ENCODE measurements at places on chromosomes 16 and 17. TPM values are rescaled to one million over a fixed set of nuclear protein-coding genes. Genes with fewer than 3 reads are reported as not detected.
A peak's percentile ranks its signal among the peaks of the same experiment; 100 is the strongest.

GRCh38 chr17:70319516-70319915 lies 150.2 kb downstream of the KCNJ2 start:
- DNase-seq, result no peak
- H3K27me3 ChIP-seq, result no peaks in the 10 kb centered on the region
- no peaks in the 10 kb centered on the region for H3K4me1 ChIP-seq
- H3K4me3 ChIP-seq, result no peak overlapping the region
- H3K36me3 ChIP-seq, result no peaks in the 10 kb centered on the region

- DNase-seq, result no peak
- no peaks in the 10 kb centered on the region for H3K36me3 ChIP-seq
- no peak overlapping the region for H3K4me3 ChIP-seq
- H3K27ac ChIP-seq, result no peak overlapping the region
- no peaks in the 10 kb centered on the region for H3K27me3 ChIP-seq
Observed at GRCh38 chr17:1930337-1930645, 94.8 kb downstream of the RTN4RL1 start.

DNA sequence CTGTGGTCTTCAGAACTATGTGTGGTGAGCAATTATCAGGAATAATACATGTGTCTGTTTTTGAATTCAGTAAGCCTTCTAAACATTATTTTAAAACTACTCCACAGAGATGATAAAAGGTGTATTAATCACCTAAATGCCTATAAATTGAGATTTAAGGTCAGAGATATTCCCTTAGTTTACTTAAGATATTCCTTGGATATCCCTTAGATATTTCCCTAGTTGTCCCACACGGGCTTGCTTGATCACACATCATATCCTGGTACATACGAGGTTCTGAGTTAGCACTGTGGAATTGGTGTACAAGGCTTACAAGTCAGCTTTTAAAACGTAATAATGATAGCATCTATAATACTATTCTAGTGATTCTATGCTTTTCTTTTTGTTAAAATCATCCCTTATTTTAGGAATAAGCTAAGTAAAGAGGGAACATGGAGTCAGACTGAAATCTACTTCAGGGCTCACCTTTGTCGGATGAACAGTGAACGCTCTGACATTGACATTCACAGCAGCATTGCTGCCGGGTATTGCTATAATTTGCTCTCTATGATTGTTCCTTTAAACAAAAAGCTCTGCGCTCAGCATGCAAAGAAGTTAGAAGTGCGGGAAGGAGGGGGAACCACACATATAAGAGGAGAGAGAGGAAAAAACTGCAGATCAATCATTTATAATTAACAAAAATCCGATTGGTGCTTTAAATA lies 136.5 kb downstream of the SKAP1 start:
- no peaks in the 10 kb centered on the region for H3K36me3 ChIP-seq
- H3K27me3 ChIP-seq, result peaks cover 17% of the 10 kb centered on the region
- no peak overlapping the region for H3K27ac ChIP-seq
- no peak for DNase-seq
- no peak overlapping the region for H3K4me3 ChIP-seq

DNA sequence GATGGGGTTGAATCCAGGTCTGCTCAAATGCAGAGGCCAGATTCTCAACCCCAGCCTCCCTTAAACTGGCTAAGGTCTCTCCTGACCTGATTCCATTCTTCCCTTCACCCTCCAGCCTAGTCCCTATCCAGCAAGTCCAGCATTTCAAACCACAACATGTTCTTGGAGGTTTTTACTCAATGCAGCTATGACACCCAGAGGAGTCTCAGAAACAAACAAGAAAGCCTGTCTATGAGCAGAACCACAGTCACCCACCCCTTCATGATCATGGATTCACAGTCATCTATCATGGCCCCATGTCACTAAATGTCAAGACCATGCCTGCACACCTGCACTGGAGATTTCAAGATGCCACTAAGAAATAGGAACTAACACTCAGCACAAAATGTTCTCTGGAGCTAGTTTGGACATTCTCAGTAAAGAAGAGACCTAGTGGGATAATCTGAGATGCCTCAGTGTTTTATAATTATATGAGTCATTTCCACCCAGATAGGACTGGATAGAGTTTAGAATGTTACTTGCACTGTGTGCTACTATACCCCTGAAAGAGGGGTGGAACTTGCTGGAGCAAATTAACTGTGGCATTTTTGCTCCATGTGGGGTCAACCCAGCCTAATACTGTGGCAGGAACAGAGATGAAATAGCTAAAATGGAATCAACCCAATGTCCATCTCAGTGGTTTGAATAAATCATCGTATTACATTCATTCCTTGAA lies 9.5 kb upstream of the METTL22 start:
- H3K27ac ChIP-seq, result no peak overlapping the region
- no peaks in the 10 kb centered on the region for H3K36me3 ChIP-seq
- no peaks in the 10 kb centered on the region for H3K27me3 ChIP-seq
- H3K4me1 ChIP-seq, result no peaks in the 10 kb centered on the region
- no peak overlapping the region for H3K4me3 ChIP-seq

- H3K27me3 ChIP-seq, result no peaks in the 10 kb centered on the region
- no peaks in the 10 kb centered on the region for H3K36me3 ChIP-seq
- H3K27ac ChIP-seq, result no peak overlapping the region
- DNase-seq, result no peak
- no peak overlapping the region for H3K4me3 ChIP-seq
- no peaks in the 10 kb centered on the region for H3K4me1 ChIP-seq
Observed at GRCh38 chr17:3318336-3318735, 20.2 kb upstream of the OR3A1 start.

DNA sequence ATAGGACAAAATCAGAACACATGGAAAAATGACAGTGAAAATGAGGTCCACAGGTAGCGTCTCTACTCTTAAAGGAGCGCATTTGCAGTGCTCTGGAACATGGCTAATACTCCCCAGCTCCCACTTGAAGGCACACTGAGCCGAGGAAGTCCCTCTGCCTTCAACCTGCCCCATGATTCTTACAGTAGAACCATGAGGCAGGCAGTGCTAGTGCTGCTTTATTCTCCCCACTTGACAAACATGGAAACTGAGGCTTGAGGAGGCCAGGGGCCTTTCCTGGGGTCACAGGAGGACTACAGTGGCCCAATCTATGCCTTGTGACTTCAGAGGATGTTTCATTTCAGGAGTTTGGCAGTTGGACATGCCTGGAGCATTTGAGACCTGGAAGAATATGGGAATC lies 244.1 kb upstream of the MAF start:
- H3K27ac ChIP-seq, result no peak overlapping the region
- DNase-seq, result no peak
- no peaks in the 10 kb centered on the region for H3K36me3 ChIP-seq
- no peaks in the 10 kb centered on the region for H3K27me3 ChIP-seq
- H3K4me1 ChIP-seq, result no peaks in the 10 kb centered on the region
- H3K4me3 ChIP-seq, result no peak overlapping the region

- peaks cover 8% of the 10 kb centered on the region for H3K4me1 ChIP-seq
- DNase-seq, result no peak
- H3K27ac ChIP-seq, result no peak overlapping the region
- no peaks in the 10 kb centered on the region for H3K27me3 ChIP-seq
- H3K36me3 ChIP-seq, result no peaks in the 10 kb centered on the region
Observed at GRCh38 chr16:54175169-54175551, 111.4 kb downstream of the IRX3 start.

GRCh38 chr16:8768283-8768682 lies 29.2 kb downstream of the TMEM186 start:
- H3K4me3 ChIP-seq, result no peak overlapping the region
- peaks cover 23% of the 10 kb centered on the region for H3K36me3 ChIP-seq
- H3K27ac ChIP-seq, result no peak overlapping the region

GRCh38 chr16:61324044-61324443 lies 712.2 kb downstream of the CDH8 start:
- H3K4me1 ChIP-seq, result no peaks in the 10 kb centered on the region
- no peak for DNase-seq
- no peaks in the 10 kb centered on the region for H3K27me3 ChIP-seq
- no peak overlapping the region for H3K4me3 ChIP-seq

DNA sequence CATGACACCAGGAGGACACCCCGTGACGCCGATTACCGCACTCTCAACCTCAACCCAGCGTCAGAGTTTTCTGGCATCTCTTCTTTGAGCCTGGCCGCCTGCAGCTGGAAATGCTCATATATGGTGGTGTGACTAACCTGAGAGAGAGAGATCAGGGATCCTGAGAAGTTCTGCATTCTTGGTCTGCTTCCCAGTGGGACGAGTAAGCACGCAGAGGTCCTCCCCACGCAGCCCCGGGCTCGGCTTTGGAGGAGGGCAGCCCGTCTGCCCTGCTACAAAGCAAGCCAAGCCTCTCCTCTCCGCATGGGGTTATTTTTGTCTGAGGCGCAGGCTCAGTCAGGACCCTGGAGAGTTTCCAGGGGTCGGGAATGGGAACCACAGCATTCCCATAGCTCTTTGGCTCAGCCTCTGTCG lies 16.5 kb downstream of the CRISPLD2 start:
- H3K27me3 ChIP-seq, result peaks cover 2% of the 10 kb centered on the region
- H3K27ac ChIP-seq, result peak overlapping the region; percentile 70
- no peaks in the 10 kb centered on the region for H3K36me3 ChIP-seq
- H3K4me3 ChIP-seq, result no peak overlapping the region
- peak; percentile 88 for DNase-seq

DNA sequence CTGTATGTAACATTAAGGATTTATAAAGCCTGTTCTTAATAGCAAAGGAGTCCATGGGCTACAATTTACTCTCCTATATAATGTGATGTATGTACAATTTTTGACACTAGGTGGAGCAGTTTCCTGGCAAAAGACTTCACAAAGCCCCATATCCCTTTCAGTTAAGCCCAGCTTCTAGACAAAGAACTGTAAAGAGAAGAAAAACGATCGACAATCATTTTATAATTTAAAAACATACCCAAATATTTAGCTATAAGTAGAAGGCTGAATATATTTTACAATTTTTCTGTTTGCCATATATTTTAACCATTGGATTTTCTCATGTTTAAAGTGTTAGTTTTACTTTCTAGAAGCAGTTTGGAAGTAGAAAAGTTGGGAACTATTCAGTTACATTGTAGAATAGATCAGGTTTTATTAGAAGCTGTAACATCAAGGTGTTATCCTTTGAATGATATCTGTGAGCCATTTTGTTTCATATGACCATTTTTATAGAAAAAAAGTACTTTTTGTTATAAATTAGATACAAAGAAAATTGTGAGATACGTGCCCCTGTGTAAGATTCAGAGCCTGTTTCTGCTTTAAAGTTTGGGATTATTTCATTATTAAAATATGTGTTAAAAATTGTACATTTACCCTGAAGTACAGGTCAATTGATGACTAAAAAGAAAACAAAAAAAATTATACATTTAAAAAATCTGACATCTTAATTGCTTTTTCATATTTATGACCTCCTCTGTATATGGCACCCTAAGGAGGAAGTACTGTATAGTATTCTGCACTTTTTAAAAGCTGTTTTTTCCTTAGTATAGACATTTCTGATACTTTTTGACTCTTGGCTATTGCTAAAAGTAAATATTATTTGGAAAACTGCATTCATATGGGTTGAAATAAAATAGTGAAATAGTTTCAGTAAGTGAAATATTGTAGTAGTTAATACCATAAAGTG lies 46.3 kb downstream of the VMP1 start:
- no peak overlapping the region for H3K4me3 ChIP-seq
- peaks cover 57% of the 10 kb centered on the region for H3K4me1 ChIP-seq
- H3K27ac ChIP-seq, result peak overlapping the region; percentile 85

- peaks cover 5% of the 10 kb centered on the region for H3K4me1 ChIP-seq
- no peak overlapping the region for H3K4me3 ChIP-seq
- H3K27me3 ChIP-seq, result no peaks in the 10 kb centered on the region
- no peak for DNase-seq
- H3K27ac ChIP-seq, result no peak overlapping the region
Observed at GRCh38 chr16:56869513-56870275, 4.7 kb downstream of the SLC12A3 start.

GRCh38 chr16:1990351-1991134 lies 773 bp downstream of the SYNGR3 start:
- H3K4me3 ChIP-seq, result no peak overlapping the region
- H3K4me1 ChIP-seq, result peaks cover 29% of the 10 kb centered on the region
- no peak overlapping the region for H3K27ac ChIP-seq
- DNase-seq, result no peak

- DNase-seq, result no peak
- no peaks in the 10 kb centered on the region for H3K27me3 ChIP-seq
- H3K4me3 ChIP-seq, result no peak overlapping the region
- no peaks in the 10 kb centered on the region for H3K4me1 ChIP-seq
- no peak overlapping the region for H3K27ac ChIP-seq
Observed at GRCh38 chr16:1461146-1461545, 13.7 kb downstream of the CLCN7 start.

GRCh38 chr16:72764015-72764654 lies 283.8 kb downstream of the ZFHX3 start:
- no peak overlapping the region for H3K27ac ChIP-seq
- H3K4me3 ChIP-seq, result no peak overlapping the region
- DNase-seq, result no peak
- no peaks in the 10 kb centered on the region for H3K36me3 ChIP-seq
- no peaks in the 10 kb centered on the region for H3K27me3 ChIP-seq
- H3K4me1 ChIP-seq, result peaks cover 4% of the 10 kb centered on the region

GRCh38 chr17:4796552-4796920 lies 572 bp downstream of the PSMB6 start:
- H3K36me3 ChIP-seq, result peaks cover 23% of the 10 kb centered on the region
- H3K4me1 ChIP-seq, result peaks cover 10% of the 10 kb centered on the region
- no peak for DNase-seq
- peak overlapping the region; percentile 76 for H3K27ac ChIP-seq

DNA sequence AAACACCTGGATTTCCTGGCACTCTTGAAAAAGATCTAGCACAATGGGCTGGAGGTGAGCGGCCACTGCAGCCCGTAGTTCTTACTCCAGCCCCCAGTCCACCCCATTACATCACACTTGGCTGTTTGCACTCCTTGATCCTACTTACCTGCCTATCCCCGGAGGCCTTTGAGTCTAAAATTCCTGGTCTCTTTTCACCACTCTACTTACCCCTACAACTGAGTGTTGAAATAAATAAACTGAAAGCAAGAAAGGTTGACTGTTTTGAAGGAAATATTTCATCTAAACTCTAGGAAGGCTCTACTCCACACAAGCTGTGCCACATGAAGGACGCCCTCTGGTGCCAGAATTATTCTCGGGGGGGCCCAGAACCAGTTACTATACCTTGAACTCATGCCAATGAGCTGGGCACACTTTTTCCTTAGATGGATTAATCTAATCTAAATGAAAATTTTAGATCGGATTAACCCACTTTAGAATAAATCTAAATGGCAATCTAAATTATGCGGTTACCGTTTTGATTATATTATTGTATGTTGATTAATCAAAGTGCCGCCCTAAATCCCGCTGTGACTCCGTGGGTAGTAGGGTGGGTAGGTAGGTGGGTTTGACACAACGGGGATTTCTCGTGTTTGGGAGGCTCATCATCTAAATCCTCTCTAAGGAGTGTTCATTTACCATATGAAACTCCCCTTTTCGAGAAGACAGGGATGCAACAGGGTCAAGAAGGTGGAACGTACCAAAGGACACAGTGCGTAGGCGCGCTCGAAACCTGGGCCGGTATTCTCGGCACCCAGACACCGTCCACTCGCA lies 651 bp upstream of the EIF1 start:
- H3K4me1 ChIP-seq, result peaks cover 38% of the 10 kb centered on the region
- no peaks in the 10 kb centered on the region for H3K36me3 ChIP-seq
- no peaks in the 10 kb centered on the region for H3K27me3 ChIP-seq
- DNase-seq, result peak; percentile 49
- peak overlapping the region; percentile 75 for H3K4me3 ChIP-seq

- no peaks in the 10 kb centered on the region for H3K27me3 ChIP-seq
- DNase-seq, result no peak
- H3K27ac ChIP-seq, result no peak overlapping the region
- no peaks in the 10 kb centered on the region for H3K36me3 ChIP-seq
- peaks cover 55% of the 10 kb centered on the region for H3K4me1 ChIP-seq
Observed at GRCh38 chr17:78719630-78720298, 62.3 kb downstream of the CYTH1 start.

The NEK8 gene
- total RNA-seq, result 0.28 TPM

The CES4A gene
- total RNA-seq, result 7.1 TPM

The MT1G gene
- total RNA-seq, result not detected

The KLHL10 gene
- not detected for total RNA-seq

The ZNF652 gene
- 24.5 TPM for total RNA-seq

The KCTD19 gene
- total RNA-seq, result not detected

The CALB2 gene
- 1.4 TPM for total RNA-seq

The SP6 gene
- 0.49 TPM for total RNA-seq

The CD300H gene
- not detected for total RNA-seq

All from heart left ventricle (tissue), 16 donors.